ENCODE measurements at places on chromosomes 6 and 20.

- no peak for DNase-seq
Observed at GRCh38 chr20:46060975-46061374, 28.8 kb downstream of the NCOA5 start.

GRCh38 chr6:46648869-46649492 lies 3.6 kb downstream of the CYP39A1 start:
- no peak for DNase-seq

DNA sequence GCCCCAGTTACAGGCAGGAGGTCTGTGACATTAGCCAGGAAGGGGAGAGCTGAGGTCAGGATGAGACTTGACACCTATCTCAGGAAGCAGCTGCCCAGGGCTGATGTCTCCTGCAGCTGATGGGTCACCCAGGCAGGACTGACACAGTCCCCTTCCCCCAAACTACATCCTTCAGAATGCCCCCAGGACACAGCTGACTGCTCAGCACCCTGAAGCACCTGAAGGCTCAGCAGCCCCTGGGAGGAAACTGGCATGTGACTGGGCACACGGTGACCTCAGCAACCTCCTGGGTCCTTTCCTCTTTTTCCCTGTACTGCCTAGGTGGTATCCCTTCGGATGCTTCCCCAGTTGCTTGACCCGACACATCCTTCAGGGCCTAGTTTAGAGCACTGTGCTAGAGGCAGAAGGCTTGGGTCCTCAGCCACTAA lies 1.9 kb downstream of the SDC4 start:
- no peak for DNase-seq

- DNase-seq, result no peak
Observed at GRCh38 chr6:33677143-33677660, 34.3 kb downstream of the UQCC2 start.

DNA sequence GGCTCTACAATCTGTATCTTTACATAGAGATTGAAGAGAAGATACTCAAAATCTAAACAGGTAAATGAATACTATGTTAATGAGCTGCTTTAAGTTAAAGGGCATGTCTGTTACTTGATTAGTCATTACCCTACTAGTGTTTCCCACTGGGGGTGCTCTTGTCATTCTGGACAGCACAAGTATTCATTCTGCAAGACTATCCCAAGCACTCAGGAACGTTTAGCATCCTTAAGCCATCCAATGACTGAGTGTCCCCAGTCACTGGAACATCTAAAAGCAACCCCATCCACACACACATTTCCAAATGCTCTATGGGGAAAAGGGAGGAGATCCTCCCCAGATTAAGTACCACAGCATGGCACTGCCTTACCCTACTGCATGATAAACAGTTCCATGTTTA lies 25.7 kb downstream of the EZR start:
- peak; percentile 64 for DNase-seq

- DNase-seq, result no peak
Observed at GRCh38 chr6:12733876-12734275, 17.3 kb downstream of the PHACTR1 start.

GRCh38 chr20:49661560-49662329 lies 51.9 kb downstream of the B4GALT5 start:
- DNase-seq, result no peak

GRCh38 chr6:111673532-111673931 lies 67.9 kb upstream of the TRAF3IP2 start:
- no peak for DNase-seq

- DNase-seq, result peak; percentile 79
Observed at GRCh38 chr6:158708239-158708638, 58.4 kb downstream of the SYTL3 start.

DNA sequence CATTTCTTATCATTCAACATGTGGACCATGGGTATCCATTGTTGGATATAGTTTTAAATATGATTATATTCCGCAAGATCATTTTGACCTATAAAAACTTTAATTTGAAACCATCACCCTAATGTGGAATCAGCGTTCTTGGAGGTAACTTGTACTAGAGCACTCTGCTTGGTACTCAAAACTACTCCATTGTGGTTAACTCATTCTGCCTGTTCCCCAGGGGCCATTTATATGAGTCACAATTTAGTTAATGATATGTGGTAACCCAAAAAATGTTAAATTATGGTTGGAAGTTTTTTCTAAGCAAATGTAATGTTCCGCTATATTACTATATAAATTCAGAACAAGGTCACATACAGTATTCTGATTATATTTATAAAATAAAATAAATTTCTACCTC lies 109.3 kb downstream of the TRDN start:
- DNase-seq, result no peak

DNA sequence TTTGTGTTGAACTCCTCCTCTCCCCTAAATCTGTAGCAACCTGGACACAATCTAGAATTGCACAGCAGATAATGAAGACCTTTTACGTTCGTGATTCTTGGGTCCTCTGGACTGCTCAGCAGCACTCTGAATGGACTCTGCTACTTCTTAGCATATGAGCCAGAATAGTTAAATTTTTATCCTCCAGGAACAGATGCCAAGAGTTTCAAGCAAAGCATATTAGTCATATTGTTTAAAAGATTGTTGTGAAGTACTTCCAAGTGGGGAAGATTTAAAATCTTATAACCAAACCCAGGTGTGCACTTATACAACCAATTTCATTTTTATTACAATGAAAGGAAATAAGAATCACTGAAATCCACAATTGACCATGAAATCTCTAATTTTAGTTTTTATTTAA lies 118.9 kb upstream of the EXOC2 start:
- no peak for DNase-seq

DNA sequence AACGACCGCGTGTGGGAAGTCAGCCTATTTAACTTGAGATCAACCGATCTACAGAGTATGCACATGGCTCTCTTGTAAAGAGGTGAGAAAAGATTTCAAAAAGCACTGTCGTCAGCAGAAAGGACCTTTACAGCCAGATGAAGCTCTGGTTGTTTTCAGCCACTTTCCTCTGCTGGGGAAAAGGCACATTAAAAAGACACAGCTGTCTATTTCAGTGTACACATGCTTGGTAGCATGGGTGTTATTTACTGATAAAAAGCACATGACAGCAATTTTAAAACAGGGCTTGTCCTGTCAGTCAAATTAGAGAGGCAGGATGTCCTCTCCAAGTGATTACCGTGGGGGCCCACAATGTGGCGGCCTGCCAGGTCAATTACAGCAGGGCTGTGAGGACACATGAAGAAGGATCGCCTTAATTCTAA lies 188.9 kb downstream of the PRKN start:
- DNase-seq, result no peak

- DNase-seq, result no peak
Observed at GRCh38 chr6:16591396-16592222, 169.7 kb downstream of the ATXN1 start.

DNA sequence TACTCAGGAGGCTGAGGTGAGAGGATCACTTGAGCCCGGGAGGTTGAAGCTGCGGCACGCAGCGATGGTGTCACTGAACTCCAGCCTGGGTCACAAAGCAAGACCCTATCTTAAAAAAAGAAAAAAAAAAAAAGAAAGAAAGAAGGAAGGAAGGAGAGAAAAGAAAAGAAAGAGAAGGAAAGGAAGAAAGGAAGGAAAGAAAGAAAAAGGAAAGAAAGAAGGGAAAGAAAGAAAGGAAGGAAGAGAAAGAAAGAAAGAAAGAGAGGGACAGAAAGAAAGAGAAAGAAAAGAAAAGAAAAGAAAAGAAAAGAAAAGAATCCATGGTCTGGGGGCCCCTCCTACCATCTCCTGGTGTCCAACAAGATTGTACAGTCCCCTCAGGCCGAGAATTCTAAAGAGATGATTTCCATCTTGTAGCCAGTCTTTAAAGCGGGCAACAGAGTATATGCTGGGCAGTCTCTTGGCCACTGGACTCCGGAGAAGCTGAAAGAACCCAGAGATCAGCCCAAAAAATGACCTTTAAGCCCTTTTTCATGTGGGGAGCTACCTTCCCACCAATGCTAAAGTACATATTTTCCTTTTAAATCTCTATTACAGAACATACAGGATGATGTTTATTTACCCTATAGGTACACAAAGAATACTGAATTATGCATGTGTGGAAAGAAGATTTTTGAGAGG lies 23.7 kb upstream of the RBL1 start:
- no peak for DNase-seq

GRCh38 chr6:81382852-81383251 lies 369.6 kb downstream of the TENT5A start:
- no peak for DNase-seq

- no peak for DNase-seq
Observed at GRCh38 chr6:45653117-45653883, 275.6 kb upstream of the SUPT3H start.

DNA sequence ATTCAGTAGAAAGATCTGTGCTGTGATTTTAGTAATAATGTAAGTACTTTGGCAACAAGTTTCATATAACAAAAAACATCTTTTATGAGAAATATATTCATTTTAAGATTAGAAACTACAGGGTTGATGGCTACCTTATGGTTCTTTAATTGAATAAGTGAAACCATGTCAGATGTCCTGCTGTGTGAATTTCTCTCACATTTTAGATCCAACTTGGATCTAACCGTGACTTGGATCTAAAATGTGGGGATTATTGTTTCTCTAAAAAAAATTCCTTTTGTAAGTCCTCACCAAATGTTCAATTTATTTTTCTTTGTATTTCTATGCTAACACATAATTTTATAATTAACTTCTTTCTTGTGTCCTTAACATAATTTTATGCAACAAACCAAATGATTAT lies 30.4 kb downstream of the ZC2HC1B start:
- DNase-seq, result no peak

GRCh38 chr6:139149383-139149782 lies 14.5 kb downstream of the HECA start:
- DNase-seq, result no peak

- DNase-seq, result peak; percentile 64
Observed at GRCh38 chr6:11366934-11367637, 134.6 kb upstream of the NEDD9 start.

GRCh38 chr6:90227673-90228072 lies 69.0 kb downstream of the BACH2 start:
- no peak for DNase-seq

DNA sequence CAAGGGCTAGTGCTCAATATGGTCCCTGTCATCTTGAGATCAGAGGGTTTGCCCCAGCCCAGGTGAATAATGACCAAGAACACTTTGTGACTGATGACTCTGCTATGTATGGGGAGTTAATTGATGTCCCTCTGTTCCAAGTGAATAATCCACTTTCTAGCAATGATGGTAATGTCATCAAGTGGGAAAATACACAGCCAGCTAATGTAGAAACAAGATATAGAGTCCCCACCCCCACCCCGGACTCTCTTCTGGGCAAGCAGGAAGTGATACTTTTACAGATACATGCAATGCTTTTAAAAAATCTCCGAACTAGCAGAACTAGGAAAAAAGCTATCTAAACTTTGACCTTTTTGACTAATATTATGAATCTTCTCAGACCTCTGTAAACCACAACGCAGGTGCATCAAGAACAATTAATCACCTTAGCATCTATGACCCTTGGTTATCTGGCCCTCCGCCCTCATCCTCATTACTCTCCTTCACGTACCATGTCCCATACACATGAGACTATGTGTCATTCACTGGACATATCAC lies 30.5 kb downstream of the CNR1 start:
- no peak for DNase-seq

DNA sequence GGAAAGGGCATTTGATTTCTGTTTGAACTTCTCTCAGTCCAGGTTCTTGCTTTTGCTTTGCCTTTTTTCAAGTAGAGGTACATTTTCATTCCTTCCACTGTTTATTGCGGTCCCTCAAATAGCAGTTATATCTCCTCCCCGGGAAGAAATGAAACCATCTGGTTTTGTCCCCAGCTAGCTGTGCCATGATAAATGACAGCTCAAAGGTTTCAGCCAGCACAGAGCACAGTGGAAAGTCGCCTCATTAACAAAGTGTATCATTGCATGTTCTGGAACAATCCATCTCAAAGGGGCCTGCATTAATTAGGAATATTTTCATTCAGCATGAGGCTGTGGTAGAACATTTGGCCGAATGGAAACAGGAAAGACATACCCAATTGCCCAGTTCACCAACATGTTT lies 146.0 kb downstream of the EDN3 start:
- no peak for DNase-seq
